GF-D8 (cell line): ENCODE measurements at places on chromosomes 12 and 14.

GRCh38 chr12:80443974-80444666 lies at the start of gene PTPRQ:
TSS of gene PTPRQ (plus strand) at chr12:80444235. CDS start at chr12:80444346, 111 bp downstream.
- DNase-seq: no peak

DNA sequence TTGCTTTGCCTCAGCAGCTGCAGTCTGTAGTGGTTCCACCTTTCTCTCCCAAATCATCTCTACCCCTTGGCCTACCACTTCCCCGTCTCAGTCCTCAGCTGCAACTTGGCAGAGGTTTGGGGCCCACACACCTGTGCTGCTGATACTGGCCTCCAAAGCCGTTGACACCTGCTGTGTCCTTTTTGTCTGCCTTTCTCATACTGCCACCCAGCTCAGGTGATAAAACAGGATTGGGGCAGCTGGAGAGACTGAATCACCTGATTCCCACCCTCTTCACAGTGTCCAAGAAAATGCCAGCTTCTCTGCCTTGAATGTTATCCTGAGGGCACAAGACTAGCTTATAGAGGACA lies 103.7 kb downstream of the ETV6 start:
- DNase-seq: no peak

DNA sequence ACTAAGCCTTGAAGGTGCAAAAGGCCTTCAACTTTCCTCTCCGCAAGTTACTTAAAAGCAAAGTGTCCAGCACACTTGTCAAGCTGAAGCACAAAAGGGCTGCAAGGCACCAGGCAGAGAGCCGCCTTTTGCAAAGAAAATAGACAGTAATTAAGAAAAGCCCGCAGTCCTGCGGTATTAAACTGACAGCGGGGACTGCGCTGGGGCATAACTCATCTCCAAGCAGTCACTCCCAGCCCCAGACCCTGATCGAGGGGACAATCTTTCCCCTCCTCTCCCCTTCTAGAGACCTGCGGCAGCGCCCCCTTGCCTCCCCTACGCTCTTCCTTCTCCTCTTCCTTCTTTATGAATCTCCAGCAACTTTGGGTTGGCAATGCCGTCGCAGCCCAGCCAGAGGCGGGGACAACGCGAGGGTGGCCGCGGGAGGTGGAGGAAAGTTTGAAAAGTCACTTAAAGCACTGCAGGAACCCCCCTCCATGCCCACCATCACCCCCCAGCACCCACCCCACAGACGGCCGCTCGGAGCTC lies 200.9 kb upstream of the CAND1 start:
- DNase-seq: no peak

GRCh38 chr12:23854598-23854997 lies 94.9 kb downstream of the SOX5 start:
- no peak for DNase-seq

- no peak for DNase-seq
These were observed 404.4 kb downstream of the AACS start for GRCh38 chr12:125469683-125470082.
